ENCODE measurements at places on chromosomes 4 and X.

GRCh38 chrX:26851981-26852380, 611.2 kb downstream of the PPP4R3C start:
- no peak for DNase-seq

- DNase-seq, result peak; percentile 93
These were observed 5.7 kb downstream of the CD99 start for GRCh38 chrX:2696698-2697215.

DNA sequence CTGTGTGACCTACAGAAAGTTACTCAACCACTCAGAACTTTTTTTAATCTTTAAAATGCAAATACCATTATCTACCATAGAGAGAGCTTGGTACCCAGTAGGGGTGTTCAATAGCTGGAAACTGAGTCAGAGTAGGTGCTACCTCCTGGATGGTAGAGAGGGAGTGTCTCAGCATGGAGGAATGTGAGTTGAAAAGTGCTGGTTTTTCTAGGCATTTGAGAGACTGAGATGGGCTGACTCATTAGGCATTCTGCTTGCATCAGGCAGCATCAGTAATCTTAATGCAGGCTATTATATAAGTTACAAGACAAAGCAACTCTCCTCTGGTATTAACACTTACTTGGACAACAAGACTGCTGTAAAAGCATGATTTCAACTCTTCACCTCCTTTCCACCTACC, 70.9 kb upstream of the ARHGEF9 start:
- DNase-seq, result no peak

DNA sequence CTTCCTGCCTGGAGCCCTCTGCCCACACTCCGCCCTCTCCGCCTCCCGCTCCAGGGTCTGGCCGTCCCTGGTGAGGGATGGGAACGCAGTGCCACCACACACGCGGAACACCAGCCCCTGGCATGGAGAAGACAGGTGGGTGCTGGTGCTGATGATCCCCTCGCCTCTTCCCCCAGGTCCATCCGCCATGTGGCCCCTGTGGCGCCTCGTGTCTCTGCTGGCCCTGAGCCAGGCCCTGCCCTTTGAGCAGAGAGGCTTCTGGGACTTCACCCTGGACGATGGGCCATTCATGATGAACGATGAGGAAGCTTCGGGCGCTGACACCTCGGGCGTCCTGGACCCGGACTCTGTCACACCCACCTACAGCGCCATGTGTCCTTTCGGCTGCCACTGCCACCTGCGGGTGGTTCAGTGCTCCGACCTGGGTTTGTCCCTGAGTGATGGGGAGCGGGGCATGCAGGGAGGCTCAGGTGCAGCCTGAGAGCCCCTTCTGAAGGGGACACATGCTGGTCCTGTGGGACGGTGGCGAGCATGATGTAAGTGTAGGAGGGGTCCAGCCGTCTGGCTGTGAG, 9.8 kb downstream of the BGN start:
- no peak for DNase-seq

- DNase-seq, result no peak
These were observed 6.3 kb downstream of the UBA6 start for GRCh38 chr4:67694662-67695061.

GRCh38 chrX:108216919-108217571, 125.5 kb downstream of the ATG4A start:
- DNase-seq, result no peak

- DNase-seq, result no peak
These were observed 68.4 kb downstream of the TAPT1 start for GRCh38 chr4:16157609-16158503.

DNA sequence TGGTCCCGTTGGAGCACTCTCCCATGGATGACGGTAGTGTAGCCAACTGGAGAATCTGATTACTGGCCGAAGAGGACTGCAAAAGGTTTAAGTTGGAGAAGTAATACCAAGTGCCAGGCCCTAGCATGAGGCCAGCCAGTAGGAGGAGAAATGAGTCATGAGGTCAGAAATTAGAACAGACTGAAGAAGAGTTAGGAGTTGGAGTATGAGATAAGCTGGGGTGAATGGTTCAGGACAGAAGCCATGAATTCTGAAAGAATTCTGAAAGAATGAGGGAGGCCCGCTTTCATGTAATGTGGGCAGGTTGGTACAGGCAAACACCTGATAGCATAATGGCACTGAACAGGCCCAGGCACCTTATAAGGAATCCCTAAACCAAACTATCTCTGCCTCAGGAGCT, 18.4 kb upstream of the STK26 start:
- DNase-seq, result peak; percentile 48

DNA sequence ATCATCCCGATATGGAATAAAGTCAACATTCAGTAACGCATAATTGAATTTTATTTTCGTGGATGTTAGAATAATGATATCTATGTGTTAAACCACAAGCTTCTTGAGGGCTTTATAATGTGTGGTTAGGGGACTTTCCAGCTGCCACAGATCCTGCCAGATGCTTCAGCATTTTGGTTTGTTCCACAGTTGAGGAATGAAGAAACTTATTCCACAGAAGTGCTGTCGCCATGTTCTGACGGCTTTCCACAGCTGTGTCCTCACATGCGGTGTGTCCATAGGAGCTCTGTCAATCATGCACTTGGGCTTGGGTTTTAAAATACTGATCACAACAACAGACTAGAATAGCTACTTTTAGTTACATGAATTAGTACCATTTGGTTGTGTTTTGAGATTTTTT, 411.9 kb downstream of the TRIML1 start:
- DNase-seq, result no peak

DNA sequence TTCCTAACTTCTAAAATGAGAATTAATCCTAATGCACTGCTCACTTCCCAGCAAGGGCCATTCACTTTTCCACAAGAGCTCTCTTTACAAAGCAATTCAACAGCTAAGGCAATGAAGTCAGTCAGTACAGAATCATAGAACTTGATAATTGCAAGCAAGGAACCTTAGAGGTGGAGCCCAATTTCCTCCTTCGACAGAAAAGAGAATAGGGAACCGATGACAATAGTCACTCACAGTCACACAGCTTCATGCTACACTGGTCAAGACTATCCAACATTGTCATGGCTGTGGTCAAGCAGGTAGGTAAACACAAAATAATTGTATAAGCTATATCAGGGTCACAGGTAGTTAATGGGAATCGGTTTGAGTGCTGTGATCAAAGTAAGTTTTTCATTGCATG, 90.0 kb downstream of the ELOVL6 start:
- peak; percentile 37 for DNase-seq

GRCh38 chrX:153873282-153874084, 12.5 kb downstream of the L1CAM start:
- no peak for DNase-seq

GRCh38 chr4:72791054-72791453, 222.0 kb upstream of the ADAMTS3 start:
- DNase-seq, result no peak

GRCh38 chr4:1194010-1194900, 21.9 kb upstream of the SPON2 start:
- no peak for DNase-seq

GRCh38 chr4:147786031-147786430, 54.1 kb downstream of the ARHGAP10 start:
- peak; percentile 43 for DNase-seq

DNA sequence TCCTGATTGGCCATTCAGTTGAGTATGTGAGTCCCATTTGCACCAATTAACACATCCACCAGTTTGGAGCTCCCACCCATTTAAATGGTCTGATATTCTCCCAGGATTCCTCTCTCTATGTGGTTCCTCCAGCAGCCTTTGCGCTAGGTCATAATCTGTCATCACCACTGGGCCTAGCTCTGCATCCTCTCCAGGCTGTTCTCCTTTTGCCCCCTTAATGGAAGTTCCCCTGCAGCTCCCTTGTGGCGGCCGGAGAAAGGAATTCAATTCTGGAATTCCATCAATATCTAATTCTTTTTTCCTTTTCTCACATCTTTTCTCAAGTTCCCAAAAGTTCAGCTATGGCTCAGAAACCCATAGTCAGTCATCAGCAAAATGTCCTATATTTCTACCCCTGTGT, 2184.4 kb upstream of the AGA start:
- DNase-seq, result no peak

- DNase-seq, result no peak
These were observed 381.0 kb upstream of the EMCN start for GRCh38 chr4:100898844-100899243.

DNA sequence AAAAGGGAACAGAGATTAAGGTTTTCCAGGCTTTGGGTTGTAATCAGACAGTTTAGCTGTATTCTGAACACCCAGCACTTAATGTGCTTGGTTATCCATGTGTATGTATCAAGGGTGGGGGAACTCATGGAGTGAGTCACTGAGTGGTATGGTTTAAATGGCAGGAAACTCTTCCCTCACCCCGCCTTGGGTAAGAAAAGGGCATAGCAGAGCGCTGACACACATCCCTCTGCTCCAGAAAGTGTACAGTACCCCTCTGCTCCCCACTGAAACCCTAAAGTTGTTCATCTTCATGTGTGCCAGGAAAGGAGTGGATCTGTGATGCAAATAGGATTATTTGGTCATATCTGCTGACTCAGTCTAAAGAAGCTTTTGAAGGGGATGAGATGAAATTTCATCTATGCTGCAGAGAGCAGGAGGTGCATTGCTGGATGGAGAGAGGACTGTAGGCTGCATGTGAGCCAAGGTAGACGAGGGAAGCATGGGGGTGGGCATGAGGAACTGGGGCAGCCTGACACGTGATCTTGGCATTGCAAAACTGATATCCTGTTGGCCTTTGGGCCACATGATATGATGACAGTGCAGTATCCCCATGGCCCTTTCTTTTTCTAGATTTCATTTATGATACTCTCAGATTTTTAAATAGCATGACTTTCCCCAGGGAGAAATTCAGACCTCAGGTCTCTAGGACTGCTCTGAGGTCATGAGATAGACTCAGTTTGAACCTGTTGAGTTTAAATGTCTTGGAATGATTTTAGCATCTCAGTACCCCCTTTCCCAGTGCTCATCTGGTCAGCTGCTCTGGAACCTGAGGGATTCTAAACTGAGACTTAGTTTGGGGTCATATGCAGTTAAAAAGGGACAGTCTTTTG, 84.8 kb downstream of the TMEM164 start:
- peak; percentile 83 for DNase-seq

DNA sequence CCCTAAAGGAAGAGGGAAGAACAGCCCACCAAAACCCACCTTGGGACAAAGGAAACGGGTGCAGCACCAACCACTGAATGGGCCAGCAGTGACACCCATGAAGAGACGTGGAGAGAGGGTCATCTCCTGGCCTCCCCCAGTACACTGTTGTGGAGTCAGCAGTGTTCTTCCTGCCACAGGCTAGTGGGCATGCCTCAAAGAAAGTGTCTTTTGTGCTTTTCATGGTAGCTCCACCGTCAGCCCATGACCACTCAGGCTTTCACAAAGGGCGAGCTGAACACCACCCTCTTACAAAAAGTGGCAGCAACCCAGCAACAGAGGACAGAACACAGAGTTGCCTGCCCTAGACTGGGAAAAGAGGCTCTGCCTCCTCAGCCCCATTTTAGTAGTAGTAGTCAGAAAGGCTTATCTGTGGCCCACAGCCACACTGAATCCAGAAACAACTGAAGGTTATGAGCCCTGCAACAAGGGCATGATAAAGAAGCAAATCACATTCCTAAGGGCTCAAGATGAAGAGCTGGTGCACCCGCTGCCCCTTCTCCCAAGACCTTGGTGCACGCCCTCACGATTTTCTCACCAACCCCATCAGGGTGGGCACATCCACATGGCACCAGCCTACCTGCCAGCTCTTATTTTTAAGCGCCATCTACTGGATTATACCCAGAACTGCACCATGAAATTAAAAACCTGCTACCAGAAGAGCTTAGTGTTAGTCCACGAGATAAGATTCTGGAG, 53.1 kb downstream of the RAB28 start:
- no peak for DNase-seq

DNA sequence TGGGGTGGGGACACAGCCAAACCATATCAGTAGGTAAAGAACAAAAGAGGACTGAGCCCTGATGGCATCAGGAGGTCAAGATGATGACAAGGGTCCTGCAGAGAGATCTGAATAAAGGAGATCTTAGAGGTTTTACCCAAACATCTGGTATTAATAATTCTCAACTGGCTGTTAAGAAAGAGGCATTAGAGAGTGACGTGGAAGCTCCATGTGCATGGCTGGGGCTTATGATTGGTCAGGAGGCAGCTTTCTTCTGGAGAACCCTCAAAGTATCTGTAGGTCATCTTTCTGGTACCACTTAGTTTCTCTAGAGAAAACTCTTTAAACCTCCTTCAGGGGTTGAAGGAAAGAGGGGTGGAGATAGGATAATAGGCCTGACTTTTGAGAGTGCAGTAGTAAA, 18.7 kb downstream of the MGST2 start:
- DNase-seq, result no peak

DNA sequence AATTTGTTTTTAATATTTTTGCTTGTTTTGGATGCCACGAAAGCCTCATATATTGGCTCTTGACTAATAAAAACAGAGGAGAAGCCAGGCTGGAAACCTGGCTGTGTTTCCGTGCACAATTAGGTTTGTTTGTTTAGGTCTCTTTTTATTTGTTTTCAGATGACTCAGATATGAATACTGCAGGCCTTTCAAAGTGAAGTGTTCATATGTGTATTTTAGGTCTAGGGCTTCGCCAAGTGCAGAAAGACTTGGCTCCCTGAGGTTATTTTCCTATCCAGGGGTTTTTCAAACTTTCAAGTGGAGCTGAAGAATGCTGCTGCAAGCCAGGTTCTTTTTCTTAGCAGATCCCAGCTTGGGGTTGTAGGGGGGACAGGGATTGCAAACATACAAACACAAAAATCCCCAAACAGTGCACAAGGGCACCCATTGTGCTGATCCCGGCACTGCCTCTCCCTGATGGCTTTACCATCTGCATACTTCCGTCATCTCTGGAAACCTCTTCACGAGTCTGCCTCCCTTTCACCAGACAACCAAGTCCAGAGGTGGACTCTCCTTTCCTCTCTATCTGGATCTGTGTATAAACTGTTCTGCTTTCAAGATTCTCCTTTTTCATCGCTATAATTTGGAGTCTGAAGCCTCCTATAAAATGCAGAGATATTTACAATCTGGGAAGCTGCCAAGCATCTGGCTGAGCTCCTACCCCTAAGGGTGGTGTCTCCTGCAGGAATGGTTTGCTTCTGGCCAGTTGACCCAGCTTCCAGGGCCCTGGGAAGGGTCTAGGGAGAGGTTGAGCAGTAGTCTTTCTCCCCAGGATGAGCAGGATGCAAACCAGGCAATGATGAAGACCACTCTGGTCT, 108.6 kb downstream of the SMIM20 start:
- no peak for DNase-seq

Data from inflammatory macrophage (primary cell).